Dorsolateral prefrontal cortex (tissue), 122 donors: ENCODE measurements at places on chromosomes 2 and 18.

- no peak for DNase-seq
These were observed 269.4 kb upstream of the FBXO11 start for GRCh38 chr2:48175656-48176055.

- DNase-seq = no peak
These were observed 24.4 kb downstream of the PSD4 start for GRCh38 chr2:113198048-113198789.

DNA sequence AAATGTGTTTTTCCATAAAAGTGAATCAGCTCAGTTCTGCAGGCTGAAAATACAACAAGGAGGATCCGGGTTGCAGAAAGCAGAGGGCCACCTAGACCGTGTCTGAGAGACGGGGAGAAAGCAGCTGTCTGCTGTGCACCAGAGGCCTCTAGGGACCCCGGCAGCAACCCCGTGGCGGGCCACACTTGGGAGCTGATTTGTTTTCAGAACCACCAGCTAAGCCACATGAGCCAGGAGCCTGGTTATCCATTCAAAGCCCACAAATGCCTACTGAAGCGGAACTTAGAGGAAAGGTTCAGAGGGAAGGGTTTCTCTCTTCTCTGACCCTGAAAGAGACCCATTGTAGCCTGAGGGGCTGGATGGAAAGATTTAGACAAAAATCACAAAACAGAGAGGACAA, 28.4 kb upstream of the ID2 start:
- no peak for DNase-seq

- DNase-seq = peak; percentile 19
These were observed 7.2 kb downstream of the POMC start for GRCh38 chr2:25161055-25161781.
